Left hindlimb (tissue), 1 donor: ENCODE measurements at places on chromosomes 3 and 15.

DNA sequence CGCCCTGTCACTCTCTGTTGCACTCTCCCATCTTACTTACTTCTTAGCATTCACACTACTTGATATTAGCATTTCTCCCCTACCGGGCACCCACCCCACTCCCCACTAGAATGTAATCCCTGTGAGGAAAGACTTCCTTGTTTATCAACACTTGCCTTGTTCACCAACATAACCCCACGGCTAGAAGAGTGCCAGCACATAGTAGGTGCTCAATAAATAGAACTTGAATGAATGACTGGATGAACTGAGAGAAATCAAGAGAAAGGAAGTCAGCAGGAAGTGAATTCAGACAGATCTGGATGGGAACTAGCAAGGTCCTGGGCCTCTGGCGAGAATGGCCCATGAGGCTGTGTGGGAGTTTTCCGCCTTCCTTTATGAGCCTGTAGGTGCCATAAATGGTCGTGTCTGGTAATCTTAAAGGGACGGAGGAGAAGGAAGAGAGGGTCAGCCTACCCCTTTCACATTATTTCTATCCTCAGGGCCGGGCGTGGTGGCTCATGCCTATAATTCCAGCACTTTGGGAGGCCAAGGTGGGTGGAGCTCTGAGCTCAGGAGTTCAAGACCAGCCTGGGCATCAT is 42.4 kb upstream of the HERC1 start:
- DNase-seq, result no peak

GRCh38 chr3:154614601-154615000 is 184.6 kb upstream of the GPR149 start:
- no peak for DNase-seq

- DNase-seq, result no peak
These were observed 158.9 kb downstream of the ISL2 start for GRCh38 chr15:76495487-76495886.

DNA sequence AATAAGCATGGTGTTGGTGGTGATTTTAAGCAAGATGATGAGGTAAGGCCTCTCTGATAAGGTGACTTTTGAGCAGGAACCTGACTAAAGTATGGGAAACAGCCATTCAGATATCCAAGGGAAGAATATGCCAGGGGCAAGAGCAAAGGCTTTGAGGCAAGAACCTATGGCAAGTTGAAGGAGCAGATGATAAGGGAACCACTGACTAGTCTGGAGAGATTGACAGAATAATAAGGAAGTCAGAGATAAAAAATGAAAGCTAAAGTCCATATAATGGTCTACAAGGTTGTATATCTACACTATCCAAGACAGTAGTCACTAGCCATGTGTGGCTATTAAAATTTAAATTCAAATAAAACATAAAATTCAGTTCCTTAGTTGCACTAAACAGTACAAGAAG is 2.5 kb upstream of the C3orf38 start:
- no peak for DNase-seq

DNA sequence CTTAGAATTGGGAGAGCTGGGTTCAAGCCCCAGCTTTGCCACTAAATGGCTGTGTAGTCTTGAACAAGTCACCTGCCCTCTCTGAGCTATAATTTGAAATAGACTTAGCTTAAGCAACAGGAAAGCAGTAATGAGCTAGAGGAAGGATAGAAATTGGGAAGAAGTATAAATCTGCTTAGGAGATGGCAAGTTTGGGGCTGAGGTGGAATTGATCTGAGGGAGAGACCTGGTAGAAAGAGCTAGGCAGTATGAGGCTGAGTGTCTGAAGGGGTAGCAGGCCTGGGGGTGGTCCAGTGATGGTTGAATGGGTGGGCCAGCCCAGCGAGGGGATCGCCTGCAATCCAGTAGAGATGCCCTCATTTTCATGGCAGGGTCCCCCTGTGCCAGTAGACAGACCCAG is 22.9 kb downstream of the LPP start:
- no peak for DNase-seq

DNA sequence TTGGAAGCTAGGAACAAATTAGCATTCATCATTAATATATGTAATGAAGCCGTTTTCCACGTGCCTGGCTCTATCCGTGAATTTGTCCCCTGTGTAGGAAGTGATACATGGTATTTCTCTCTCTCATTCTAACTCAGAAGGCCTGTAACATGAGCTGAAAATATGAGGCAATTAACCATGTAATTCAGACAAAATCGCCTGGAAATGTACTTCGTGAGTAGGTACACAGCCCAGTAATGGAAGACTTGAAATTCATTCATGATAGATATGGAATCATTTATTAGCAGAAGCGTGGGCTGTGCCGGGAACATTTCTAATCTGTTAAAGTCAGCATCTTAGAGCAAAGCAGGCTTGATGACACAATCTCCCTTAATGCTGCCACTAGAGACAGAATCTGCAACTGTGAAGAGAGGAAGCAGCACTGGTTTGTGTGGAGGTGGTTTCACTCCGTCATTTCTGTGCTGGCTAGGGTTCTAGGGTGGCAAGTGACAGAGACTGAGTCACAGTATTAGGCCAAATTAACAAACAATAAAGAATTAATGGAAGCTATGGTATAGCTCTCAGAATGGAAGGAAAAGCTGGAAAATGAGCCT is 225.0 kb upstream of the PROK2 start:
- no peak for DNase-seq

DNA sequence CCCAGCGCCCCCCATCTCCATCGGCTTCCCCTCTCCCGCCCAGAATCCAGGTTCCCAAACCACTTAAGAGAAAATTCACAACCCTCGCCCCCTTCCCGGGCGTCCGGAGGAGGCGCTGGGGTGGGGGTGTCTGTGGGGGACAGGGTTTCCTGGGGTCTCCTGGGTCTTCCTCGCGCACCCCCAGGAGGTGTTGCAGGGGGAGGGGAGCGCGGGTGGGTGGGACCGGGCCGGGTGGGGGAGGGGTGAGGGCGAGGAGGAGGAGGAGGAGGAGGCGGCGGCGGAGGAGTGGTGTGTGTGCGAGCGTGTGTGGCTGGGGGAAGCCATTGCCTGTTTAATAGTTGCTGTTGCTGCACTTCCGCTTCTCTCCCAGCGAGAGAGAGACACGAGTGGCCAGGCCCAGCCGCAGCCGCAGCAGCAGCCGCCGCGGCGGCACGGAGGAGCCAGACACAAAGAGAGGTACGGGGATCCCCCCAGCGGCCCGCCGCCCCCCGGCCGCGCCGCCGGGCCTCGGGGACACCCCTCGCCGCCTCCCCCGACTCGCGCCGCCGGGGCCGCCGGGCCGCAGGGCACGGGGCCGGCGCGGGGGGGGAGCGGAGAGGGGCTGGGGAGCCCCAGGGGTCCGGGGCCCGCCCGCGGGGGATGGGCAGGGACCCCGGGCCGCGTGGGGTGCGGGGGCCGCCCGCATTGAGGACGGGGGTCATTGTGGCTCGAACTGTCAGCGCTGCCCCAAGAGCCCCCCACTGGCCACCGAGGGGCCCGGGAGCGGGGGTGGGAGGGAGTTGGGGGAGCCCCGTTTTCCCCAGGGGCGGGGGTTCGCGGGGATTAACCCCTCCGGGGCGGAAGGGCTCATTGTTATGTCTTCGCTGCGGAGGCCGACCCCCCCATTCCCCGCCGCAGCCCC is at the start of gene UBE2E1:
Gene UBE2E1 (plus strand): TSS at position 323 of the 901 bp plus-strand sequence. CDS start 1,315 bp downstream, outside the sequence.
- DNase-seq, result peak; percentile 86

DNA sequence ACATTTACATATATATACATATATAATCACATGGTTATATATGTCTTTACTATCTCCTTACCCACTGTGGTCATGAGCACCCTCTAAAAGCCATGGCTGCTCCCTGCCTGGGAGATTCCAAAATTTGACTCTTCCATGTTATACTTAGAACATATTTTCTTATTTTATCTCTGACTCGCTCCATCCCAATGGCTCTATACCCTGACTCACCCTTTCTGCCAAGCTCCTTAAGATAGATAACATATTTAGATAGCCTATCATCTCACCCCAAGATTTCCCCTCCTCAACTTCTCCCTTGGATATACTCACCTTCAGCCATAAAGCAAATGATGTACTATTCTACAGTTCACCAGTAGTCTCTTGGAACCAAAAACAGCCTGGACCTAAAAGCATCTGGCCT is 65.1 kb downstream of the CD200R1L start:
- DNase-seq, result no peak

DNA sequence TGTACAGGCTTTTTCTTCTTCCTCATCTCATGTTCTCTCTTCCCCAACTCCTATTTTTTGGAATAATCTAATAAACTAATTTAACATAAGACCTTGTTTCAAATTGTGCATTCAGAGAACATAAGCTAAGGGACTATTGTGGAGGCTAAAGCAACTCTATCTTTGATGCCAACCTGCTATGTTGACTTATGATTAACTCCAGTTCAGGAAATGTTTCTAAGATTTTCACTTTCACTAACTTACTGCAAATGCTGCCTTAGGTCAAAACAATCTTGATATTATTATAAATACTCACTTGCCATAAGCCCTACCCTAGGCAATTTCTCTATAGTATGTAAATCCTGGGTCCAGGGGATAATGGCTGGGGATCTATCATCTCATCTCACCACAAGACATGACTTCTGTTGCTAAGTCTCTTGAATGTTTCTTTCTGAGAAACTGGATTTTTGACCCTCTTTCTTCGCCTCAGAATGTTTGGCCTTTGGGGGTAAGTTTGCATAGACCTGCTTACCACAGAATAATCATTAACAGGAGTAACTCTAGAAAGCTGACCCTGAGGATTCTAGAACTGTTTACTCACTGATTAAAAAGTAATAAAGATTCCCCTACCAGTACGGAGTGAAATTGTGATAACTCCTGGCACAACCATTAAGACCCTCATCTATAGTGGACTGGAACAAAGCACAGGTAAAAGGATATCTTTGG is 768.1 kb downstream of the GBE1 start:
- no peak for DNase-seq

DNA sequence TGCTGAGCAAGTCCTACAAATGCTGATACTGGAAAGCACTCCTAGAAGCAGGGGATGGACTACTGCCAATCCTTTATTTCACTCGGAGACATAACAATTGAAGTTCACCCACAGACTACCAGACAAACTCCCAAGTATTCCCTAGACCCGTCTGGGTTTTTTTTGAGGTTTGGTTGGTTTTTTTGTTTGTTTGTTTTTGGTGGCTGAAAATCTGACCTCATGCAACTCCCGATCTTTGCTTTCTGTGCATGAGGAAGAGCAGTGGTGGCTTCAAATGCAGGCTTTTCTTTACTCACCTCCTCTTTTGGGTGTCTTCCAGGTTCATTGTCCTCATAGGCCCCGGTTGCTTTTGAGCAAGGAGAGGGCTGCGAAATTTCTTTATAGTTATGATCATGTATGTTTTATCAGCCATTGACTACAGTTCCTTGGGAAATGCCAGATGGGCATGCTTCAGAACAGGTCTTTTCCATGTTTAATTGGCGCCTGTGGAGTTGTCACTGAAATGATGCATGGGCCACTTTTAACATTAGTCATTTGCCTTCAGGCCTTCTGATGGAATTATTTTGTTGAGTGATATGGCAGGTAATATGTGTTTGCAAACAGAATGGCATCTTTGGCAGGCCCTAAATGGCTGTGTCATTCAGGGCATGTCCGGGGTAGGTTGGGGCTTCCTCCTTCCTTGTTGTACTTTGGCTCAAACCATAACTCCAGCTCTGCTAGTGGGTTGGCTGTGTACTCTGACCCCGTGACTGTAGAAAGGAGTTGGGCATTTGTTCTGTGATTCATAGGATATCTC is 81.3 kb upstream of the ZBED2 start:
- DNase-seq, result no peak

DNA sequence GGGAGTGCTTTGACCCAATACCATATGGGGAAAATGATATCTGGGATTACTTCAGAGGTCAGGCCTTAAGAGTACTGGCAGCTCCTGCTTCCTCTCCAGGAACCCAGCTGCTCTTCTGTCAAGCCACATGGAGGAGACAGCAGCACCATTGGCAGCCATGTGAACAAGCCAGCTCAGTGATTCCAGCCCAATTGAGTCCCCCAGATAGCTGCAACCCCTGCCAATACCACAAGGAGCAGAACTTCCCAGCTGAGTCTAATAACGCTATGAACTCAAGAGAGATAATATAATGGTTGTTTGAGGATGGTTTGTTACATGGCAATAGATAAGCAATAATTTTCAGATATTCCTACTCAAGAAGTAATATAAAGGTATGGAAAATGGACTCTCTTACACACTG is 126.8 kb upstream of the CPNE4 start:
- DNase-seq, result no peak

- DNase-seq, result no peak
These were observed 57.8 kb downstream of the RIOX2 start for GRCh38 chr3:97914388-97914787.

GRCh38 chr15:100663086-100663914 is 60.9 kb downstream of the ASB7 start:
- no peak for DNase-seq

- peak; percentile 47 for DNase-seq
These were observed 27.9 kb downstream of the FBN1 start for GRCh38 chr15:48617619-48618018.

DNA sequence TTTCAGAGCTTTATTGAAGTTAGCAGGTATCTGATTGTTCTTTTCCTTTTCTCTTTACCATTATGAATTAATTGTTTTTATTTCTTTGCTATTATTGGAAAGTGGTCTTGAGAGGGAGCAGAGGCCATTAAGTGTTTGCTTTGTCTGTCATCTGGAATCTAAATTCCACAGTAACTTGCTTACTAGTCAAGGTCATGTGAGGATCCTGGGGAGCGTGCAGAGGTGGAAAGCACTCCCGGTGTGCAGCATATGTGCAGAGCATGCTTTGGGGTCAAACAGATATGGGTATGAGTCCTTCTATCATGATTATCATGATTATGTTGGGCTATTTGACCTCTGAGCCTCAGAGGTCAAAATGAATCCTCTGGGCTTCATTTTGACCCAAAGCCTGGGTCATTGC is 96.4 kb downstream of the MYRIP start:
- DNase-seq, result no peak

- peak; percentile 83 for DNase-seq
These were observed at the start of gene C15orf62 for GRCh38 chr15:40769274-40770146. C15orf62 (plus strand) TSS chr15:40769980; CDS start chr15:40770496, 516 bp downstream.

- peak; percentile 86 for DNase-seq
These were observed 77.8 kb upstream of the HES1 start for GRCh38 chr3:194058189-194058571.

DNA sequence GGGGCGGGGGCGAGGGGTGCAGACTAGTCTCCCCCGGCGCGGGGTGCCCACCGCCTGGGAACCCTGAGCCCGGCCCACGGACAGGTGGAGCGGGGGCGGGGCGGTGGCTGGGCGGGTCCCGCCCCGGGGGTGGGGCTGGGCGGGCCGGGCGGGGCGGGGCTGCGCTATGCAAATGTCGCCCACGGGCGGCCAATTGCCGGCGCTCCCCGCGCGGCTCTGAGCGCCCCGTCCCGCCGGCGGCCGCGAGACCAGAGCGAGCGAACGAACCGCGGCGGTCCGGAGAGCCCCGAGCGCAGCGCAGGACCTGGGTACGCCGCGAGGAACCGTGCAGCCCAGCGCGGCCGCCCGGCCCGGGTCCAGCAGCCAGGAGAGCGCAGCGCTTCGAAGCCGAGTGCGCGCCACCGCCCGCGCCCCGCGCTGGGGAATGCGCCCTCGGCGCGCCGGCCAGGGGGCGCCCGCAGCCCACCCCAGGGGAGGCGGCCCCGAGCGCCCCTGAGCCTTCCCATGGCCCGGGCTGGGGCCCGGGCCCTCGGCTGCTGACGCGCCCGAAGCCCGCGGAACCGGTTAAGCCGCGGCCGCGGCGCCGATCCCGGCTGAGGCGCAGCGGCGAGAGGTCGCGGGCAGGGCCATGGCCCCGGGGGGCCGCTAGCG is at the start of gene SEMA3F:
Gene SEMA3F (plus strand): TSS at position 485 of the 651 bp plus-strand sequence. CDS start 4,299 bp downstream, outside the sequence.
- peak; percentile 74 for DNase-seq

- no peak for DNase-seq
These were observed 53.1 kb upstream of the PARL start for GRCh38 chr3:183937601-183938286.
